Endodermal cell (in vitro differentiated cells): ENCODE measurements at places on chromosomes 12 and 14. TPM values are rescaled to one million over a fixed set of nuclear protein-coding genes. Genes with fewer than 3 reads are reported as not detected.

DNA sequence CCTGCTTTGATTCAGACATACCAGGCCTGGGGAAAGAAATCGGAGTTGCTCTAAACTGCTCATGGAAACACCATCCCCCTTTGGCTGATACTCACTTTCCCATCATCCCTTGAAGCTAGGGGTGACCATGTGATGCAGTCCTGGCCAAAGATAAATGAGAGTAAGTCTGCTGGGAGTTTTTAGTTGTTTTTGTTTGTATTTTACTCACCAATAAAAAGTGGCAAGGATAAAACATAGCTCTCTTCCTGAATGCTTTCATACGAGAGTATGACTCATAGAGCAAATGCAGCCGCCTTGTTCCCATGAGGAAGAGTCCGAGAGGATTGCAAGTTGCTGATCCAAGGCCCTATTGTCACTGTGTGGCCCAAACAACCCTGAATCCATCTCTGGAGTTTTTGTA, 126.4 kb upstream of the TMEM132C start:
- no peak for DNase-seq

GRCh38 chr14:104358528-104359300, 220.3 kb downstream of the KIF26A start:
- peak; percentile 26 for DNase-seq

DNA sequence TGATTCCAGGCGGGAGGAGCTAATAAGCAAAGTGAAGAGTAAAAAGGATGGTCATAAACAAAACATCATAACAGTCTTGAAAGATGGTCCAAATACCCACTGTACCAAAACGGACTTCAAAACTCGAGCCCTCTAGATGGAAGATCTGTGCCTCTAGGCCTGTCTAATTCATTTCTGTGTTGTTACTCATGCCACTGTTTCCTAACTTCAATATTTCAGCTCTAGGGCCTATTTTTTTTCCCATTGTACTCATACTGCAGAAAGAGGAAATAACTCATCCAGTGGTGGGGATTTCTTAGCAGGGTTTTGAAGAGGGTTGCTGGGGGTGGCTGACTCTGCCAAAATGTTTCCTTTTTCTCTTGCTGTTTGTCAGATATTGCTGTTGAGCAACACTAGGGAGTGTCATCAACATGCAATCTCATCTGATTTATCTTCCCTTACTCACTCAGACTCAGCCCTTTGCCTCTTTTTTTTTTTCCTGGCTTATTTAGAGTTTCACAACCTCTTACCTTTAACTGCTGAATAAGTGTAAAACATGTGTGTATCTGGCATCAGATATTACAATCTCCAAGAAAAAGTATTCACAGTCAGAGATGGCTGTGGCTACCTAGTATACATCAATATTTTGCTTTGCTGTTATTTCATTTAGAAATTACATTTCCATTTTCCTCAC, 189.6 kb downstream of the DUSP6 start:
- DNase-seq: no peak

DNA sequence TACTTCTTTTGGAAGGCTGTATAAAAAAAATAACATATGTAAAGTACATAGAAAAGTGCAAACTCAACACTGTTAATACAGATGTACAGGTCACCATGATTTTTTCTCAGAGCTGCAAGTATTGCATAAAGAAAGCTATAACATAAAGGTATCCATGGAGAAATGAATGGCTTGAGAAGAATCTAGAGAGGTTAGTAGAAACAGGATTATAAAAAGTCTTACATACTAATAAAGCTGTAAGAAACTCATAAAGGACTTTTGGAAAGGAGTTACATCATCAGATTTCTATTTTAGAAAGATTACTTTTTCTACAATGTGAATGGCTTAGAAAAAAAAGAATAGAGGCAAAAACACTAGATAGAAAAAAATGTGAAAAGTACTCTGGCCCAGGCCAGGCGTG, 46.4 kb downstream of the R3HDM2 start:
- DNase-seq: no peak

DNA sequence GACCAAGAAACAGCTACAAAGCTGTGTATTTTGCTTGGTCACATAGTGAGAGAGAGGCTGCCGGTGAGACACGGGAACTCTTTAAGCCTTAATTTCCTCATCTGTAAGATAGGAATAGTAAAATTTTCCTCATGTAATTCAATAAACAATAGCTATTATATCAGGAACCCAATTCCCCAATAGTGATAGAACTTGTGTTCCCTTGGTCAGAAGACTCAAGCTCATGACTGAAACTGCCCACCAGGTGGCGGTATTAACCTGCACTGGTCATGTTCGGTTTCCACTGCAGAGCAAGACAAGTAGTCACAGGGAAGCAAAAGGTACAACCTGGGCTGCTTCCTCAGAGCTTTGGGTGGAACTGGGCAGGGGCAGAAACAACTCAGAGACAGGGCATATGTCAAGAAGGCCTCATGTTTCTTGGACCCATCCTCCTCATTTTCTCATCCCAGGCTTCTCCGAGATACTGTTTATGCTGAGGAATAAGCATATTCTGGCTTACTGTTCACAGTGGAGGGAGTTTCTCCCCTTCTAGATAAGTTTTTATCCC, 4.2 kb upstream of the AJUBA start:
- peak; percentile 96 for DNase-seq

DNA sequence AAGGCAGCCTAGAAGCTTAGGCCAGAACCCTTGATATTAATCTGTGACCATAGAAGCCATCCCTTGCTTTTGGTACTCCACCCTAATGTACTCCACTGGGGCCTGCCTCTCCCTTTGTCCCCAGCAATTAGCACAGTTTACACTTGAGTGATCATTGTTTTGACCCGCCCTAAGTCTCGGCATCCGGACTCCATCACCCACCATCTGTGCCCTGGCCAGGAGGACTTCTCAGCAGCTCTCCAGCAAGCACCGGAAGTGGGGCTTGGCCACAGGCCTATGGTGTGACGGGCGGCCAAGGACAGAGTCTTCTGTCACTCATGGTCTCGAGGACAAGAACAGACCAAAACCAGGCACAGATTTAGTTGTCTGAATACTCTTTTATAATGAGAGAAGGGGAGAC, 126.5 kb upstream of the NTF3 start:
- no peak for DNase-seq

- no peak for DNase-seq
Measured at GRCh38 chr14:102872020-102872419, 50.4 kb upstream of the AMN start.

DNA sequence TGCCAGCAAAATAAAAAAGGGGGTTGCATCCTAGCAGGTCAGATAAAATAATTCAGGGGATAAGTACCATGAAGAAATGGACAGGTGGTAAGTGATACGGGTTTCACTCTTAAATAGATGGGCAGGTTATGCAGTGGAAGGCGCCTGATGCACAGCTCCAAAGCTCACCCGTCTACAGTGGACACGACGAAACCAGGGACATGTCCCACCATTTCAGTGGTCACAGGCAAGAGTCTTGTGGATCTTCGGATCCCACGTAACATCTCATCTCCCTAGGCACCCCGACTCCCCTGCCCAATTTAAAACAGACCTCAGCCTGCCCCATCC, 60.5 kb downstream of the DDX51 start:
- DNase-seq: no peak

GRCh38 chr12:108148521-108149074, 19.5 kb downstream of the WSCD2 start:
- DNase-seq: no peak

DNA sequence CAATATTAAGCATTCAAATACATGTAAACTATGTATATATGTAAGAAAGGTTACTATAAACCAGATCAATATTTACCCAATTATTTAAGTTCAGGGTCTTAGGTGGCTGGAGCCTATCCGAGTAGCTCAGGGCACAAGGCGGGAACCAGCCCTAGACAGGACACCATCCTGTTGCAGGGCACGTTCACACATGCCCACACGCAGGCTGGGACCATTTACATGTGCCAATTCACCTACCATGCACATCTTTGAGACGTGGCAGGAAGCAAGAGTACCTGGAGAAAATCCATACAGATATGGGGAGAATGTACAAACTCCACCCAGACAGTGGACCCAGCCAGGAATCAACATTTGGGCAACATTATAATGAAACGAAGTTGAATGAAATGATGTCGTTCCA, 263.0 kb upstream of the E2F7 start:
- DNase-seq: no peak

- peak; percentile 67 for DNase-seq
Measured at GRCh38 chr12:11959117-11959823, 111.5 kb upstream of the BCL2L14 start.

- no peak for DNase-seq
Measured at GRCh38 chr12:93115646-93116045, 186.6 kb upstream of the EEA1 start.

DNA sequence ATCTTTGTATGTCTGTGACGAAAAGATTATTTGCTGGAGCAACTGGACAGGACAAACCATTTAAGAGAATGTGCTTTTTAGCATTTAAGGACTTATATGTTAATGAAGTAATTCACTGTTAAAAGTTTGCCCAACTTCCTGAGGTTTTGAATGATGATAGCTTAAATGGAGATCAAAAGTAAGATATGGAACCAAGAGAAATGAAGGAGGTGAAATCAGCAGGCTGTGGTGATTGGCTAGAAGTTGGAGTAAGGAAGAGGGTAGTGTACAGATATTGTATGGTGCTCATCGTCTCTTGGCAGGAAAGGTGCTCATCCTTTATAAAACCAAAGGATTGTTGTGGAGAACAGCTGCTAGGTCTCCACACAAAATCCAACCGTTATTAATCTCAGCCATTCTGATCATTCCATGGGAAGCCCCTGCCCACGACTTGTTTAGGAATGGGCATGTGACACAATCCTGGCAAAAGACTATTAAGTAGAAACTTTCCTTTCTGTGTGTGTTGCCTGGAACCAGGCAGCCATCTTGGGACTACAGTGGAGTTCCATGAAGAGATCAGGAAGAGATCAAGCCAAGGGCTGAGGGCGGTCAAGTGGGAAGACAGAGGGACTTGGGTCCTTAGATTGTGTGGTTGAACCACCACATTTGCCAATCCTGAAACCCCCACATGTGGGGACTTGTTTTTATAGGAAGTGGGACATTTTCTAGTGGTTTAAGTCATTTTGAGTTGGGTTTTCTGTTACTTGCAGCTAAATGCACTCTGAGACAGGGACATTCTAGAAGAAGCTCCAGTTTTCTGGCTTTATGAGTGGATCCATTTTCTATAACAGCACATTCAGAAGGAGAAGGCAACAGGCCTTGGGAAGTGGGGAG, 56.8 kb upstream of the CHST11 start:
- DNase-seq: no peak

DNA sequence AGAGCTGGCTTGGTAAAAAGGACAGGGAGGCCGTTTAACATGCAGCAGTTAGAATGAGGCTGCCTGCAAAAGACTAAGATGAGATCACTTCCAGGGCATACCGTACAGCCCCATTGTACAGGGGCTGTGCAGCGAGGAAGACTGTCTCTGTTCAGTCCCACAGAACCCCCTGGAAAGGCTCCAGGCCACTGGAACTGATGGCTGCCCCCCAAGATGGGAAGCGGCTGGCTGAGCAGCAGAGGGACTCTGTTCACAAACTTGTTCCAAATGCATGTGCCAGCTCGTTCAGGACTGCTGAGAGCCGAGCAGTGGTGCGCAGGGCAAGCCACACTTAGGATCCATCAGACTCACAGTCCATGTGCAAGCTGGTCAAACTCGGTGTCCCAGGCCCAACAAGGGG, 82.9 kb downstream of the CHGA start:
- DNase-seq: no peak

GRCh38 chr12:6946033-6946919, 2.5 kb downstream of the C12orf57 start:
- peak; percentile 100 for DNase-seq

GRCh38 chr14:43307836-43308235, 1199.2 kb downstream of the FSCB start:
- no peak for DNase-seq

DNA sequence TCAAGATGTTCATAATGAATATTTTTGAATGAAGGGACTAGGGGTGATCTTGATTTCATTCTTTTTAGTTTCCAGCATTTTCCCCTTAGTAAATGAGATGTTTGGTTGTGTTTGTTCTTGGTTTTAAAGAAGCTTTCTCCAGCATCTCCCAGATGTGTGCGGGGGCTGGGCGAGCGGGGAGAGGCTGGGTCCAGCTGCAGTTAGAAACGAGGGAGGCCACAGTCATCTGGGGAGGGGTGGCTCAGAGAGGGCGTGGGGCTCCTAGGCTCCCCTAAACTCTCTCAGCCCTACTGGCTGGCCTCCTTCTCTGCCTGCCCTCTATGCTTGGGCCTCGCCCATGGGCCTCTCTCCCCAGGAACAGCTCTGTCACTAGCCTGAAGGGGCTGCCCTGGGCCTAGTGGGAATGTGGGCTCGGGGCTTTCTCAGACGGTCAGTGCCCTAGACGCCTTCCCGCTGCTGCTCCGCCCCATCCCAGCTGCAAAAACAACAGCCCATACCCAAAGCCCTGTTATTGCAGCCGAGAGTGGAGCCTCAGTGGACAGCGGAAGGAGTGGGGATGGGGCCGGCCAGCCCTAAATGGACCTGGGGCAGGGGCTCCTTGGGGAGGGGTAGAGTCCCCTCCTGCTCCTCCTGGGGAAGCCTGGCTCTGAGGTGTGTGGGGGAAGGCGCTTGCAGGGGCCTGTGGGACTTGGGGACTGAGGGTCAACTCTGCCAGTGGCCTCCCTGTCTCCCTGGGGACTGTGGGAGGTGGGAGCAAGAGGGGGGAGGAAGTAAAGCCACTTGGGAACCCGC, 18.3 kb upstream of the EIF2B2 start:
- no peak for DNase-seq

KLRC2 gene
- not detected in 3 replicates for total RNA-seq

PTCSC3 gene
- not detected in 2 replicates for total RNA-seq

ATXN2 gene
- 77.8 and 85.7 TPM in 2 replicates for total RNA-seq
